ENCODE measurements at places on chromosomes 6 and 20.

GRCh38 chr6:78222226-78222625, 569.4 kb downstream of the MEI4 start:
- no peak for DNase-seq

DNA sequence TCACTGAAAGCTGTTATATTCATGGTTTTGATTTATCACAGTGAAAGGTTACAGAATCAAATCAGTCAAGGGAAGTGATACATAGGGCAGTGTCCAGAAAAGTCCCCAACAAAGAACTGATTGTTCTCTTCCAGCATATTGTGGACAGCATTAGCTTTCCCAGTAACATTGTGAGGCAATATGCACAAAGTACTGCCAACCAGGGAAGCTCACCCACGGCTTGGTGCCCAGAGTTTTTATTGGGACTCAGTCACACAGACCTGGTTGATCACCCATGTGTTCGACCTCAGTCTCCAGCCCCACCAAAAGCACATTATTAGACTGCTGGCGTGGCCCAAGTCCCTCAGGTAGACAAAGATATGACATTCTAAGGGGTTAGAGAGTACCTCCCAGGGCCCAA, 76.0 kb downstream of the LCA5 start:
- no peak for DNase-seq

DNA sequence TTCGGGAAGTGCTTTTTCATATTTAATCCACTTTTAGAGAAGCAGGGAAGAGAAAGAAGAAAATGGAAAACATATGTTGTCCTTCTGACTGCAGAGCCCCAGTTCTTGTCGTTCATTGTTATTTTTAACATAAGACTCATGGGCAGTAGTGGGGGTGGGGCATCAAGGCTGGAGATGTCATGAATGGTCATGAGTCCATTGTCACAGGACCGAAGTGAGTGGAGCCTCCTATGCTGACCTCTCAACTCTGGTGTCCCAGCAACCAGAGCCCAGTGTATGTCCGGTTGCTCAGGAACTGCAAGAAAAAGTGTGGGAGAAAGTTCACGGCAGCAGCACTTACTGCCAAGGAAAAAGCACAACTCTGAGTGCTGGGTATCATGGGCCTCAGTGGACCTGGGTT, 108.6 kb downstream of the BANF2 start:
- peak; percentile 14 for DNase-seq

DNA sequence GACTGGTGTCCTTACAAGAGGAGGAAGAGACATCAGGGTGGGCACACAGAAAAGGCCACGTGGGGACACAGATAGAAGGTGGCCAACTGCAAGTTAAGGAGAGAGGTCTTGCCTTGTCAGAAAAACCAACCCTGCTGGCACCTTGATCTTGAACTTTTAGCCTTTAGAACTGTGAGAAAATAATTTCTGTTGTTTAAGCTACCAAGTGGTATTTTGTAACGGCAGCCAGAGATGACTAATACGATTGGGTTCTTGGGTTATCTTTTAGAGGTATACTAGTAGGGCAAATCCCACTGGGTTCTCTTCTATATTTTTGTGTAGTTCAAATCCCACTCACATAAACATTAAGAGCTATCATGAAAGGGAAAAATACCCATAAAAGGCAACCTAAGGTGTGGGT, 31.9 kb upstream of the ZBTB24 start:
- no peak for DNase-seq

DNA sequence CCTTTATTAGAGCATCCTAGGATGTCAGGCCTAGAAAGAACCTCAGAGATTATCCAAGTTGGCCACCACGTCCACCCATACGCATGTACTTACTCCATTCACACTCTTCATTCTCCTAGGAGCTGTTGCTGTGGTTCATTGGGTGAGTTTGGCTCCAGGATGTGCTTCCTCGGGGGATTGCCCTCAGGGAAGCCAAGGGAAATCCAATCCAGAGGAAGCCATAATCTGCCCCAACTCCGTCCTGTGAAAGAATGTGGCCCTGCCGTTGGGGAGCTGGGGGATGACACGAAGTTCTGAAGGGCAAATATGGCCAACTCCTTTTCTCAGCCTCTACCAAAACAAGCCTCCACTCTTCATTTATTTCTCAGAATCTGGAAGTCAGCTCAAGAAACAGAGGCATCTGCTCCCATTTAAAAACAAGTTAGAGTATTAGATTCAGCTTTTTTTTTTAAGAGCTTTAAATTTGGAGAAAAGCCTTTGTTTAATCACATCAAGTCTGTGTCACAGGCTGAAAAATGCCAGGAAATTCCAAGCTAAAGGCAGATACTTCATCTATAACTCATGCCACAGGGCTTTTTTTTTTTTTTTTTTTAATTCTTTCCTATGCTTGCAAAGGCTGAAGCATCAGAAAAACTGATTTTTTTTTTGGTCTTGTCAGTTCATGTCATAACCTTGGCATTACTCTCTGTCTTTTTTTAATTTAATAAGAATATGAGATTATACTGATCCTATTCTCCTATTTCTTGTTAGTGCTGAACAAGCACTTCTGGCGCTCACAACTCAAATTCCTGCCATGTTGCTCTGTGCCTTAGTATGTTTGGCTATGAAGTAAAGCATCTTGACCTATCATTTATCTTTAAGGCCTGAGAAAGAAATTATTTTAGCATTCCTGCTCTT, 480.9 kb upstream of the MARCKS start:
- DNase-seq = peak; percentile 93

DNA sequence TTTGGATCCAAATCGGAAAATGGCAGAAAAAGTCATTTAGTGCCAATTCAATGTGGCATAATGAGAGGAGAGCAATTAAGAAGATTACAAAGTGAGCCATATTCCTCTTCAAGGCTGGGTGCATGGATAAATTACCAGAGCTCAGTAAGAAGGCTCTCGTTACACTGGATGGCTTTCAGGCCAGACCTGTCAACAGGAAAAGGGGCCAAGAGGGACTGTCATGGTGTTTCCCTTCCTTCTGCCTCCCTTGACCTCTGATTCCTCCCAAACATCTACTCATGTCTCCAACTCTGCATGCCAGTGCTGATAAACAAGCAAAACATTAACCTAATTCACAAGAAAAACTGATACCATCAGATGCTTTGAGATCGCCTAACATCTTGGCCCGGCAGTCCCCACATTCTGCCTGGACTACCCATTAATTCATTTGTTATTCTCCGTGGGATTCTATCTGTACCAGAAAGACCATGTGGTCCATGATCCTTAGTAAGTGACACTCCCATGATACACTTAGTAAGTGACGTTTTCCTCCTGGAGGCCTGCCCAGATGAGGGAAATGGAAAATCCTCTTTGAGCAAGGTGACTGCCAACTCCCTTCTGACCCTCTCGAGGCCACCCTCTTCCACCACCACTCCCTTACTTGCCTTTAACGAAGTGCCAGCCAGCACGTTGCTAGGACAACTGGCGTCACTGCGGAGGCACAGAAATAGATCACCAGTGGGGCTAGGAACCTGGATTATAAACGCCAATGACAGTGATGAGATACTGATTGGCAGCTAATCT, 239.2 kb downstream of the GMPR start:
- DNase-seq = no peak

DNA sequence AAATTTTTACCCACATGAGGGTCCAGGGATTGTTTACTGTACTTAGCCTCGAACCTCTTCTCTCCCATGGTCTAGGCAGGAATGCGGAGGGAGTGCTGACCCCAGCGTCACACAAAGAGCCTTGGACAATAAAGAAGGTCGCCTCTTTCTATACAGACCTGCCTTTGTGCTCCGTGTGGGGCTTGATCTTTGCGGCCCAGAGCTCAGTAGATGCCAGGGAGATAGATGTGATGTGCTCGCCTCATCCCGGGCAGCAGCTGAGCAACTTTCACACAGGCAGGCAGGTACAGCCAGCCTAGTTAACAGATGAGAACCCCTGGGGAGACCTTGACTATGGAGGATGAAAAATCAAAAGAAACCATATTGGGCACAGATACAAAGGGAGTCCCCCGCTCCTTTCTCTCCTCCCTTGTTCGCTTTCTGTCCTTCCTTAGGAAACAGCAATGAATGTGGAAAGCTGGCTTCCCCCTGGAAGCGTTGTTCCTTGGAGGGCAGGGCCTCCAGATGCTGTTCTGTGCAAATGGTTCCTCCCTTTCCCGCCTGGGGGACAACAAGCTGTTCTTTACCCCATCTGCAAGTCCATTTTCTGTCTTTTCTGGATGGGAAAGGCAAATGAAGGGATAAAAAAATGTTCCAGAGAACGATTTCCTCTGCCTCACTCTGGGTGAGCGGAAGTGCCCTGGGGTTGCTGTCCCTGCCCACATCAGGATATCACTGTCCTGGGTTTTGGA, 128.3 kb downstream of the OLIG3 start:
- DNase-seq = no peak

- no peak for DNase-seq
These were observed 201.6 kb downstream of the ISM1 start for GRCh38 chr20:13422637-13423036.

GRCh38 chr20:15794409-15794808, 778.8 kb downstream of the KIF16B start:
- no peak for DNase-seq

DNA sequence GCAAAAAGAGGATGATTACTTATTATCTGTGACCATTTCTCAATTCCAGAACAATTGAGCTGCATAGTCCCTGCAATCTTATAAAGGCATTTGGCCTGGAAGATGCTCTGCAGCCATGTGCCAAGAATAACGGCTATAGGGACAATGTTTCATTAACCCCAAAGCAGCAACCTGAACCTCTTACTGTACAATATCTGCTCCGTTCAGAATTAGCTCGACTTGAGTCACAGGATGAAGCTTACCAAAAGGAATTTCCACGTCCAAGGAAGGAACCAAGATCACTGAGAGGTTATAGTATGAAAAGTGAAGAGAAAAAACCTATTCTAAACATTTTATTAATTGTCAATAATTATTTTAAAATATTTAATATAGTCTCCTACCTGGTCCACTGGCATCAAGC, 167.3 kb upstream of the GMDS start:
- peak; percentile 21 for DNase-seq

DNA sequence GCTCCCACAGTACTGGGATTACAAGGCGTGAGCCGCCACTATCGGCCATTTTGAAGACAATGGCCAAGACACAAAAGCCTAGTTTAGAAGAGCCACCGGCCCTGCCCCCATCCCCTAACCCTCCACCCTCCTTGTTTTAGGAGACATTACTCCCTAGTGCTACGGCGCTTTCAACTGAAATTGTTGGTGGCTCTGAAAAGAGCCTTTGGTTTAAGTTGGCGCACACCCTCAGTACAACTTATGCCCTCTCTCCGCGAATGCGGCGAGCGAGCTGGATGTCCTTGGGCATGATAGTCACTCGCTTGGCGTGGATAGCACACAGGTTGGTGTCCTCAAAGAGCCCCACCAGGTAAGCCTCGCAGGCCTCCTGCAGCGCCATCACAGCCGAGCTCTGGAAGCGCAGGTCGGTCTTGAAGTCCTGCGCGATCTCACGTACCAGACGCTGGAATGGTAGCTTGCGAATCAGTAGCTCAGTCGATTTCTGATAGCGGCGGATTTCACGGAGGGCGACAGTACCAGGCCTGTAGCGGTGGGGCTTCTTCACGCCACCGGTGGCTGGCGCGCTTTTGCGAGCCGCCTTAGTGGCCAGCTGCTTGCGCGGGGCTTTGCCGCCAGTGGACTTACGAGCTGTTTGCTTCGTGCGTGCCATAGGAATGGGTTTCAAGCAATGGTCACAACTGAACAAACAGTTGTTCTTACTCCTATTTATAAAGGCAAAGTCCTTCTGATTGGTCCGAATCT, 114.9 kb upstream of the BTN3A2 start:
- peak; percentile 48 for DNase-seq

DNA sequence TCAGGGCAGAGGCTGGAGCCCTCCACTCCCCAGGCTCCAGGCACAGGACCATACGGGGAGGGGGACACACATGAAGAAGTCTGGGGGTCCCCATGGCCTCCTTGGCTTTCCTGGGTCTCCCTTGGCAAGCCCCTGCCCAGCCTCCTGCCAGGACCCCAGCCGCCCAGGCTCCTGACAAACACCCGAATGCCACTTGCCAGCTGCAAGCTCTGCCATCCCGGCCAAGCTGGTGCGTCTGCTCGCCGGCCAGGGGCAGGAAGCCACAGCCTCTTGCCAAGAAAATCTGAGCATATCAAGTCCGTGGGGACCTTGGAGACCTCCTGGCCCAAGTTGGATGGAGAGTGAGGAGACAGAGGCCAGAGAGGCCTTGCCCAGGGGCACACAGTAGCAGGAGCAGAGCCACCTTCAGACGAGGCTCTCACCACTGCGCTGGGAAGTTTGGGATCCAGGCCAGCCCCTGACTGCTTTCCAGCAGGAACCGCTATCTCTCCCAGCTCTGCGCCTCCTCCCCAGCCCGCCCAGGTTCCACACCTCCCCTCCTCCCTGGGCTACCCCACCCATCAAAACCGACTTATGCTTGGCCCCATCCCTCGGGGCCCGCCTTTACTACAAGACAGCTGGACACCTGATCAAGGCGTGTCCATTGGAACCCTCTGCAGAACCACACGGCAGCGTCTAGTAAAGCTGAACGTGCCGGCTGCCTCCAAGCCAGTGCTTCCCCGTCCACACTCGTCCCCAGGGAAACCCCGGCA, 80.2 kb downstream of the GRM4 start:
- DNase-seq = no peak

DNA sequence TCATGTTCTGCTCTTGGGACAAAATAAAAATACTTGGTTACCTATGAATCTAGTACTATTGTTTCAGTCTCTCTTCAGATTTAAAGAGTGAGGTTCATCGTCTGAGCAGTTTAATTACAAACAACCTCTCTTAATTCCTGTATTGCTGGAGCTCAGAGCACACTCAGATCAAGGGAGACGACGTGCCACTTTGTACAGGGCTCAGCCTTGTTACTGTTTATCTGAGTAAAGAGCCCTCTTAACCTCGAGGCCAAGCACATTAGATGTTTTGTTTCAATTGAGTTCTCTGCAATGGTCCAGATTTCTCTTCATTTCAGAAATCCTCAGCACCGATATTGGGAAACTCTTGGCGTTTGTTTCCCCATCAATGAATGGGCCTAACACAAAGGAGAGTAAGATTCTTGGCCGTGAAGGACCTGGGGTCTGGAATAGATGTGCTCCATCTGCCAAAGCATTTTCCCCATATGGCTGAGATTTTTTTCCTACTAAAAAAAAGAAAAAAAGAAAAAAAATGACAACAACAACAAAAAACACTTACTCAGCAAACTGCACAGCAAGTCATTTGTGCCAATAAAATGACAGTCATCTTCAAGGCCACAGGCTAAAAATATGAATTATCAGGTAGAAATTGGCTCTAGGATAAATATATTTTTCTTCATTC, 82.6 kb upstream of the CCN6 start:
- no peak for DNase-seq

DNA sequence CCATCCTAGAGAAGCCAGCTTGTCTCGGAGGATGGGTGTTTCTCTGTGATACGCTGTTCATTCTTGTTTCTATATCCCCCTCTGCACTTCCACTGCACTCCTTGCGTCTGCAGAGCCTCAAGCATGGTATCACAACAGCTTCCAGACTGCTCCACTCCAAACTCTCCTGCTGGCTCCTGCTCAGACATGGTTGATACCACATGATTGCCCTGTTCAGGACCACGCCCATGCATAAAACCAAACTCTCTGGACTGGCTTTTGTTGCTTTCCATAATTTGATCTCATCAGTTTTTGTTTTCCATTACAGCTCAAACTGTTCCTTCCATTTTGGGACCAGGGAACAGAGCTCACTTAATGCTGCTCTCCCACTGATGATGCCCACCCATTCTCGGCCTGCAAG, 30.0 kb upstream of the SMIM29 start:
- DNase-seq = no peak

- no peak for DNase-seq
These were observed 12.6 kb upstream of the MUC21 start for GRCh38 chr6:30970946-30971345.

All from fibroblast of skin of left quadriceps (primary cell).